ENCODE measurements at places on chromosomes 3 and 15. TPM values are rescaled to one million over a fixed set of nuclear protein-coding genes. Genes with fewer than 3 reads are reported as not detected.
A peak's percentile ranks its signal among the peaks of the same experiment; 100 is the strongest.

DNA sequence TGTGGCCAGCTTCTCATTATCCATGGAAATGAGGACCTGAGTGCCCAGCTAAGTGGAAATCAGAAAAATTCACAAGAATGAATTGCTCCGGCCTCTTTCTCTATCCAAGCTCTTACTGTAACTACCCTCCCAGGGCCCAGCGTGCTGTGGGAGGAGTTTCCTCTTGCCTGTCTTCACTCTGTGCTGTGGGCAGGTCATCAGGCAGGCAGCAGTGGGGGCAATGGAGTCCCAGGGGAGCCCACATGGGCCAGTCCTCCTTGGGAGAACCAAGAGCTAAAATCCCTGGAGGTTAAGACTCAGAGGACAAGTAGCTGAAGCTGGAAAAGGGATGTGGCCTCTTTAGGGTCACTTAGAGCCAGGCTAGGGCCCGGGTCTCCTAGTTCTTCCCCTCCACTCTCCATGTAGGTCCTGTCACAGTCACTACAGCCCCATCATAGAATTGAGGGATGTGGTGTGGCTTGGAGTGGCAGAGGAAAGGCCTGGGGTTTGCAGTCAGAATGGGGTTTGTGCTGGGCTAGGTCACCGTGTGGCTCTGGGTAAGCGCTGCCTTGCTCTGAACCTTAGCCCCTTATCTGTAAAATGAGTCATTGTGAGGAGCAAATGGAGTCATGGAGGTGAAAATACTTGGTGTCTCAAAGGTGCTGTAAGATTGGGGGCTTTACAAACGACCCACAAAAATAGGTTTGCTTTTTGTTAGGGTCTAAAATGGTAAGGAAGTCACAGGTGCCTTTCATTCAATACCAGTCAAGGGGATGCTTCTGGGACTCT is 3.7 kb downstream of the GASK1A start:
- H3K27me3 ChIP-seq: no peaks in the 10 kb centered on the region
- H3K36me3 ChIP-seq: no peaks in the 10 kb centered on the region
- no peak for DNase-seq
- no peak overlapping the region for H3K4me3 ChIP-seq
- H3K27ac ChIP-seq: no peak overlapping the region
- peaks cover 12% of the 10 kb centered on the region for H3K4me1 ChIP-seq

Gene BHLHE40
- total RNA-seq: 32.3 TPM

Gene SERINC4
- not detected for total RNA-seq

GRCh38 chr3:110413807-110414748 is 657.5 kb upstream of the NECTIN3 start:
- no peaks in the 10 kb centered on the region for H3K4me1 ChIP-seq
- no peak overlapping the region for H3K27ac ChIP-seq
- no peak overlapping the region for H3K4me3 ChIP-seq
- no peaks in the 10 kb centered on the region for H3K27me3 ChIP-seq
- no peak for DNase-seq

GRCh38 chr3:157051055-157051454 is 108.9 kb downstream of the CCNL1 start:
- no peak overlapping the region for H3K4me3 ChIP-seq
- no peak overlapping the region for H3K27ac ChIP-seq
- H3K4me1 ChIP-seq: no peaks in the 10 kb centered on the region
- H3K36me3 ChIP-seq: no peaks in the 10 kb centered on the region
- no peak for DNase-seq

DNA sequence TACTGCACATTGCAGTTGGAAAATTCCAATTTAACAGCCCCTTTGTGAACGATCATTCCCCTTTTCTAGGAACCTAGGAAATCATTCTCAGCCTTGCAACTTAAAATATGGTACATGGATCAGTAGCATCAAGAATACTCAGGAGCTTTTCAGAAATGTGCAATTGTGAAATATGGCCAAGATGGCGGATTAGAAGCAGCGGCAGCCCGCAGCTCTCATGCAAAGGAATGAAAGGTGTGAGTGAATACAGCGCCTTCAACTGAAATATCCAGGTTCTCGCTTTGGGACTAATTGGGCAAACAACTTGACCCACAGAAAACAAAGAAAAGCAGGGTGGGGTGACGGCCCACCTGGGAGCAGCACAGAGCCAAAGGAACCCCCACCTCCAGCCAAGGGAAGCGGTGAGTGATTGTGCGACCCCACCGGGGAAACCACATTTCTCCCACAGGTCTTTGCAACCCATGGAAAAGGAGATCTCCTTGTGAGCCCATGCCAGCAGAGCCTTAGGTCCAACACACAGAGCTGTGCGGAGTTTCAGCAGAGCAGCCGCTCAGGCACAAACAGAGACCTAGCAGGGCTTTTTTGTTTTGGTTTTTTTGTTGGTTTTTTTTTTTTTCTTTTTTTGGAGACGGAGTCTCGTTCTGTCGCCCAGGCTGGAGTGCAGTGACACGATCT is 7.6 kb upstream of the AVEN start:
- no peak overlapping the region for H3K27ac ChIP-seq
- H3K27me3 ChIP-seq: no peaks in the 10 kb centered on the region
- no peak overlapping the region for H3K4me3 ChIP-seq
- no peak for DNase-seq

DNA sequence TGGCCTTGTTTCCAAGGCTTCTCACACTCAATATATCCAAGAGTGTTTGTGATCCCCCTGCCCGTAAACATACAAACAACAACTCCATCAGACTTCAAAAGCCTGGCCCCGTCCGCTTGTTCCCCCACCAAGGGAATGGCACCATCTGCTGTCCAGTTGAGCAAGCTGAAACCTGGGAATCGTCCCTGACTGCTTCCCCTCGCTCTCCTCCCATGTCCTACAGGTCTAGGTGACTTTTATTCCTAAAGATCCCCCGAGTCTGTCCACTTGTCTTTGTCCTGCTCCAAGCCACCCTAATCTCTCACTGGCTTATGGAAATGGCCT is 27.9 kb upstream of the FAM174B start:
- H3K36me3 ChIP-seq: no peaks in the 10 kb centered on the region
- no peak overlapping the region for H3K4me3 ChIP-seq
- H3K4me1 ChIP-seq: peaks cover 11% of the 10 kb centered on the region
- H3K27ac ChIP-seq: peak overlapping the region; percentile 28

Gene CRBN
- 37.3 TPM for total RNA-seq

Gene P2RY13
- total RNA-seq: 0.75 TPM

- H3K4me3 ChIP-seq: no peak overlapping the region
- H3K4me1 ChIP-seq: peaks cover 45% of the 10 kb centered on the region
- no peaks in the 10 kb centered on the region for H3K36me3 ChIP-seq
- DNase-seq: no peak
Measured at GRCh38 chr3:69791919-69792399, 52.7 kb downstream of the MITF start.

GRCh38 chr3:38018296-38019266 is 10.9 kb downstream of the PLCD1 start:
- peaks cover 44% of the 10 kb centered on the region for H3K36me3 ChIP-seq
- H3K27me3 ChIP-seq: no peaks in the 10 kb centered on the region
- no peak overlapping the region for H3K27ac ChIP-seq

- no peak overlapping the region for H3K4me3 ChIP-seq
- DNase-seq: no peak
- H3K4me1 ChIP-seq: no peaks in the 10 kb centered on the region
- no peaks in the 10 kb centered on the region for H3K27me3 ChIP-seq
Measured at GRCh38 chr3:100173961-100174360, 59.7 kb upstream of the FILIP1L start.

DNA sequence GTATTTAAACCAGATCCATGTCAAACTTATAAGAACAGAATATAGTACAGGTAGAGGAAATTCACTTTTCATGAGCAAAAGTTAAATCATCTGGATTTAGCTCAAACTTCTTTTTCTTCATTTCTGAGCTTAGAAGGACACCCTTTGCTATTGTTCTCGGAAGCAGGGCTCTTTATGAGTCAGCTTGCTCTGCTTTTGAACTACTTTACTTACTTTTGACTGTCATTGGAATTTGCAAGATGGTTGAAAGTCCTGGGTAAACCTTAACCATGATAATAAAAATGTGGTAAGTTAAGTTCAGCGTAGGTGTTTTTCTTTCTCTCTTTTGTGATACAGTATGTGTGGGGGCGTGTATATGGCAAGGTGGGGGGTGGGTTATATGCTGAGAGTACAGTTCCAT is 312.7 kb upstream of the DPH6 start:
- DNase-seq: no peak
- peaks cover 4% of the 10 kb centered on the region for H3K4me1 ChIP-seq
- no peaks in the 10 kb centered on the region for H3K36me3 ChIP-seq
- H3K27ac ChIP-seq: no peak overlapping the region
- H3K27me3 ChIP-seq: no peaks in the 10 kb centered on the region

Gene SCN11A
- 0.07 TPM for total RNA-seq

DNA sequence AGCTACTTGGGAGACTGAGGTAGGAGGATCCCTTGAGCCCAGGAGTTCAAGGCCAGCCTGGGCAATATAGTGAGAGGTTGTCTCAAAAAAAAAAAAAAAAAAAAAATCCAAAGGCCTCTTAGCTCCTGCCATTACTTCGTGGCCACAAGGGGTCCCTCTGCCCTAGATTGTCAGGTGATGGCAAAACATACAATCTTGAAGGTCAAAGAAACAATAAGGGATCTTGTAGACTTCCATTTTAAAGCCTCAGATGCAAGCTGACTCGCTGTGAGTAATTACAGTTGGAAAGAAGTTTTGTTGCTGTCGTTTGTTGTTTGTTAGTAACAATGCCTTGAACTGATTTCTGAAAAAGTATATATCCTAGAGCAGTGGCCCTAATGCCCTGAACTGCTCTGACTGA is 55.9 kb upstream of the PLCL2 start:
- H3K4me1 ChIP-seq: no peaks in the 10 kb centered on the region
- no peaks in the 10 kb centered on the region for H3K27me3 ChIP-seq
- H3K36me3 ChIP-seq: no peaks in the 10 kb centered on the region

DNA sequence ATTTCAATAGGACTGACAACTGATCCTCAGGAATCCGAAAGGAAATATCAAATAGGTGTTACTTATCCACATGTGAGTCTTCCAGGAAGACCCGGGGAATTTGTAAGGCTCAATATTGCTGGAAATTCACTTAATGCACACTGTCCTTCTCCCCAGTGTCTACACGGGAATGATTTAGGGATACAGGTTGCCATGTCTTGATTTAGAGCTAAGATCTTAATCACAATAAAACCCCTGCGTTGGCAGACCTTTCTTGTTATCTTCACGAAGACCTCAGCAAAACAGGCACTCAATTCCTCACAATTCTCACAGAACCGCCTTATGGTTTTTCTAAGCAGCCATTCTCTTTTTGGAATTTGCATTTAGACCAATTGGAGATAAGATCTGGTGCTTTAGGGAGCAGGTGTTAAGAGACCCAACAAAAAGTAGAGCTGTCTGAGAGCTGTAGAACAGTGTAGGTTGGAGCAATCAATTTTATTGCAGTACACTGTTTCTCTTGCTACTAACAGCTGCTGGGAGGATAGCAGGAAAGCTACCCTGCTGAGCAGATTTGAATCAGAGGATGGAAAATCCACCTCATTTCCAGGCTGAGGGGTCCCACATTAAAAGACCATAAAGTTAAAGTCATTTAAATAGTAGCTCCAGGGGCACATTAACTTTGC is 925.7 kb downstream of the EPHA3 start:
- no peak overlapping the region for H3K4me3 ChIP-seq
- no peaks in the 10 kb centered on the region for H3K4me1 ChIP-seq
- DNase-seq: no peak
- no peaks in the 10 kb centered on the region for H3K36me3 ChIP-seq
- no peak overlapping the region for H3K27ac ChIP-seq

- no peak overlapping the region for H3K4me3 ChIP-seq
- peaks cover 35% of the 10 kb centered on the region for H3K4me1 ChIP-seq
- H3K27ac ChIP-seq: no peak overlapping the region
Measured at GRCh38 chr15:64037966-64038365, 8.3 kb downstream of the DAPK2 start.

- H3K36me3 ChIP-seq: no peaks in the 10 kb centered on the region
- no peak overlapping the region for H3K4me3 ChIP-seq
- H3K4me1 ChIP-seq: no peaks in the 10 kb centered on the region
- DNase-seq: no peak
- H3K27ac ChIP-seq: no peak overlapping the region
- no peaks in the 10 kb centered on the region for H3K27me3 ChIP-seq
Measured at GRCh38 chr3:121981473-121981872, 40.6 kb downstream of the ILDR1 start.

DNA sequence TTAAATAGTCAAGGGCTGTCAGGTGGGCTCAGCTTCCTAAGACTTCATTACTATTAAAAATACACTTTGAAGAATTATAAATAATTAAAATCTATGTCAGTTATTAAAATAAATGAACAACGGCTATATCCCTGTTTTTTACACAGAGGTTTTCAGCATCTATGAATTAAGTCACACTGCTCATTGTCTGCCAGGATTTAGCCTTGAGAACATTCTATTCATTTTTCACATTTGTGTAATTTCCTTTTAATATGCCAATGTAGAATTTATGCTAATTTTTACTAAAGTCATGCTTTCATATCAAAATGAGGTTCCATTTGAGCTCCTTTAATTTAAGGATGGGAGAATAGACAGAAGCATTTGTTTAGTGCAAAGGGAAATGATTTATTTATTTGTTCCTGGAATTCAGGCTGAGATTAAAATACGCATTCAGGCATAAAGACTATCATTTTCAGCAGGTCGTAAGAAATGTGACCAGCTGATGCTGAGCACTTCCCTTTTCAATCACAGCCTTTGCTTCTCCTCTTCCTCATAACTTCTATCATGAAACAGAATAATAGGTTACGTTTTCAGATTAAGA is 345.1 kb downstream of the MFSD1 start:
- no peaks in the 10 kb centered on the region for H3K4me1 ChIP-seq
- no peak for DNase-seq
- H3K36me3 ChIP-seq: no peaks in the 10 kb centered on the region

Gene MKRN3
- not detected for total RNA-seq

Gene CDHR4
- 0.20 TPM for total RNA-seq

Gene SLC28A2
- total RNA-seq: not detected

DNA sequence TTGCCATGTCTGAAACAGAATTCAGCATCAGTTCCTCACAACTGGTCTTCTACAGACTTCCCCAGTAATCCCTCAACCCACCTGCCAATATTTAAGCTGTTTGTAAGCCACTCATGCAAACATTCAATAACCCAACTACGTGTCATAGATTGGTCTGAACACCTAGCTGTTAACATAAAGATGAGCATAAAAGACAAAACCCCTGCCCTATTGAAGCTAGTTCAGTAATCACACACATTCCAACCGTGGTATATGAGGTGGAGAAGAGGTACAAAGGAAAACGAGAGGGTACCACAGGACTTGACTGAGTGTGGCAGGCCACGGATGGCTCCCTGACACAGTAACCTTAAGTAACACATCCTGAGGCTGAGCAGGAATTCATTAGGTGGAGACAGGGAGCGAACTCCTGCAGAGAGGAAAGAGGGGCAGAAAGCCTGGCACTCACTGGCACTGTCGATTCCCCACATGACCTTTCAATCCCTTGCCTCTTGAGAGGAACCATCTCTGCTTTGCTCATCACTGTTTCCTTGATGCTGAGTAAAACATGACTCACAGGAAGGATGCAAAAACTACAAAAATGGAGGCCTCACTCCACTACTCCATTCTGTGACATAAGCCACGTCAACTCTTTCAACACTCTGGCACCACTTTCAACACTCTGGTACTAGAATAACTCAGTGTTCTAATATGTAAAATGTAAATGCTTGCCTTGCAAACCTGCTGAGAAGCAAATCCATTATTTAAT is 31.3 kb downstream of the RPN1 start:
- no peaks in the 10 kb centered on the region for H3K27me3 ChIP-seq
- no peak overlapping the region for H3K27ac ChIP-seq
- no peak overlapping the region for H3K4me3 ChIP-seq

GRCh38 chr3:41598402-41599126 is 363.3 kb downstream of the ULK4 start:
- no peaks in the 10 kb centered on the region for H3K4me1 ChIP-seq
- no peak overlapping the region for H3K4me3 ChIP-seq
- no peaks in the 10 kb centered on the region for H3K27me3 ChIP-seq
- no peaks in the 10 kb centered on the region for H3K36me3 ChIP-seq
